ENCODE measurements at places on chromosomes 13 and 19.

DNA sequence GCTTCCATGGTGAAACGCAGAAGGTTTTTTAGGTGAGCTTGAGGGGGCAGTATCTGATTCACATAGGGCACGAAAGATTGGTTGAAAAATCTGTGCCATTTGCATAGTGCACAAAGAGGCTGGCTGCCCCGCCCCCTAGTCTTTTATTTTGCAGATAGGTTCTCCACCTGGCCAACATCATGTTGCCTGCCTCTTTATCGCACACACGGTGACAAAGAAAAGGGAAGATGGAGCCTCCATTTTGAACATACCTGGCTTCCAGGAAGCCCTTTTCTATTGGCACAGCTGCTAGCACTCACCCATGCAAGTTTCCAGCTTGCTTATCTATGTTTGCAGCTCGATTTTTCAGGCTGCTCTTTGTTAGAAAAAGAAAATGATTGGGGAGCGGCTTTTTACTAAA lies 316.2 kb upstream of the KLHL1 start:
- no peak for DNase-seq

DNA sequence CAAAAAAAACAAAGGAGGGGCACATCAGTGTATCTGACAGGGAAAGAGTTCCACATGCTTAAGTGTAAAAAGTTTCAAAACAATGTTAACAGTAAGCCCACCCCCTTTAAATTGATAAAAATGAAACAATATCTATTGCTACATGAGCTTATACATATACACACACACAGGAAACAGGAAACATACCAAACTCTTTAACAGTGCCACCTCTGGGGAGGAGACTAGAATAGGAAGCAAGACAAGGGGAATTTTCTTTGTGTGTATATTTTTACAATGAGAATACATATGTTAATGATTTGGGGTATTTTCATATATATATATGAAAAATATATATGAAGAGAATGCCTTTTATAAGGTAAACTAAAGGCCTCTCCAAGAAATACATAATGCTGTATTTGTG lies 44.7 kb downstream of the TPT1 start:
- DNase-seq = no peak

GRCh38 chr13:20221772-20222171 lies 10.3 kb downstream of the GJB6 start:
- no peak for DNase-seq

GRCh38 chr13:56752636-56753035 lies 388.1 kb upstream of the PRR20A start:
- no peak for DNase-seq

DNA sequence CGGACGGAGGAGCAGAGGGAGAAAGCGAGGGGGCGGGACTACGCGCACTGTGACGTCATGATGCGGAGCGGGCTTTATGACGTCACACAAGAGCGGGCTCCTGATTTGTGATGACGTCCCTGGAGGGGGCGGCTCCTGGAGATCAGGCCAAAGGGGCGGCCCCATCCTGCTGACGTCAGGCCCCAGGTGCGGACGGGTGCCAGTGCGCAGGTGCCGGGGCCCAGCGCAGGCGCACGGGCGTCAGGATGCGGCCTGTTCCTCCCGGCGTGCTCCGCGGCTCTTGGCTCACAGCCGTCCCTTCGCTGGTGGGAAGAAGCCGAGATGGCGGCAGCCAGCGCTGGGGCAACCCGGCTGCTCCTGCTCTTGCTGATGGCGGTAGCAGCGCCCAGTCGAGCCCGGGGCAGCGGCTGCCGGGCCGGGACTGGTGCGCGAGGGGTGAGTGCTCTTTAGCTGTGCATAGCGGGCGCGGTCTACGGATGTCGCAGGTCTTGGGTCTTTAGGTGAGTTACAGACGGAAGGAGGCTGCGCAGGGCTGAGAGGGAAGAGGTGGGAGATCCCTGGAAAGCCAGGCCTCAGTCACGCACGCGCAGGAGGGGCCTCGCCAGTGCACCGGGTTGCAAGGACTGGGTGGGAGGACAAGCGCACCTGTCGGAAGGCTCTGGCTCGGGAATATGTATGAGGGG lies at the start of the genes EMC10 and GARIN5A:
EMC10 (plus strand) TSS at position 284 of the 683 bp plus-strand sequence; CDS start at position 322, 38 bp downstream.
GARIN5A (minus strand) TSS at position 625 of the 683 bp plus-strand sequence; CDS start at position 165, 460 bp downstream.
- no peak for DNase-seq

GRCh38 chr19:19212916-19213315 lies 1.2 kb downstream of the NCAN start:
- no peak for DNase-seq

DNA sequence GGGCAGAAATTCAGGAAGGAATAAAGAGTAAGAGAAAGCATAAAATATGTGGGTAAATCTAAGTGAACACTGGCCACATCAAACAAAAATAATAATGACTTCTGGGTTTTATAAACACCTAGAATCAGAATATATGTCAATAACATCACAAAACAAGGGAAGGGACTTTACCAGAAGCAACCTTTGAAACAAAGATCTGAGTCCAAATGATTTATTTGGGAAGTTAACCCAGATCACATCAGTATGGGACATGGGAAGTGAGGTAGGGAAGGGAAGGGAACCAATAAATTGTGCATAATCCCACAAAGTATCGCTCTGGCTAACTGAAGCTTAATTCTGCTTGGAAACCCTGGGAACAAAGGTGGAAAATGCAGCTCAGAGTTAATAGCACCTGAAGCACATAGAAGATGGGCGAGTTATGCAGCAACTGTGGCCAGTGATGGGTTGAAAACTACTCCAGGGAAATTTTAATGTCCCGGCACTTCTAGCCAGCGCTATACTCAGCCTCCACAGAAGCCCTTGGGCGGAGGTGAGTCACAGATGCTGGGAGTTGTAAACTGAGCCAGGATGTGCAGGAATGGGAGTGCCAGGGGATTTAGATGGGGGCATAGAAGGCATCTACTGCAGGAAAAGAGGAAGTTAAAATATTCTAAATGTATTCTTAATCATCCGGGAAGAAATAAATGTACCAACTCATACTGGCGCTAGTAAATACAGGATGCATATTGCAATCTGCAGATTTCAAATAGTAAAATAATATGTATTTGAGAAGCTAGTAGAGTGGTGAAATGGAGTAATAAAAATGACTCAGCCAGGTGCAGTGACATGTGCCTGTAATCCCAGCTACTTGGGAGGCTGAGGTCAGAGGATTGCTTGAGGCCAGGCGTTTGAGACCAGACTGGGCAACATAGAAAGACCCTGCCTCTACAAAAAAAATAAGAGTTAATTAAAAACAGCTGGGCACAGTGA lies 34.2 kb upstream of the CEBPG start:
- DNase-seq = no peak
